ENCODE measurements at places on chromosomes 1 and 21.
A peak's percentile ranks its signal among the peaks of the same experiment; 100 is the strongest.

DNA sequence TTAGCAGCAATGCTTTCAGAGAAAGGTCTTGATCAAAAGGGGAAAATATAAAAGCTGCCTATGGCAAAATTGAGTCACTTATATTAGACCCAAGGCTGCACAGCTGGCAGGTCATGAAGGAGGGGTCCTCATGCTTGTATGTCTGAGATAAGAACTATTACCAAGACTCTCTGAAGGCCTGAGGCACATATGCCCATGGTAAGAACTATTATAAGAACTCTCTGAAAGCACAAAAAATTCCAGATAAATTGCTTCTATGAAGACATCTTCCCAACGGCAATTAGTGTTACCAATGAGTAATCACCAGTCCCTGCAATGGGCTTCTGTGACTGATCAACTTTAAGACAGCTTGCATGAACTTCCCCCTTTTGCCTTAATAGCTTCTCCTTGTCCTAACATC, 42.8 kb upstream of the LRIF1 start:
- DNase-seq: no peak

GRCh38 chr1:86741947-86742572, 37.7 kb downstream of the SH3GLB1 start:
- DNase-seq: no peak

DNA sequence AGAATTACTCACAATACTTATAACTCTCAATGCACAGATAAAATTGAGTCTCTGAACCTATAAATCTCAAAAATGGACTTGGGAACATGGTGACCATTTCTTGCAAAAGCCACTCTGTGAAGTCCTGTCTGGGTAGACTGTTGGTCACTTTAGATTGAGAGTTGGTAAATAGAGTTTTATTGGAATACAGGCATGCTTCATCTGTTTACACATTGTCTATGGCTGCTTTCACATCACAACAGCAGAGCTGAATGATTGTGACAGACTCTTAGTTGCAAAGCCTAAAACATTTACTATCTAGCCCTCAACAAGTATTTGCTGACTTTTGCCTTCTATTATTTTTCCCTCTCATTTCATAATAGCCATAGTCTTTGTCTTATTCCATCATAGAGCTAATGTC, 24.1 kb upstream of the ASPM start:
- DNase-seq: no peak

GRCh38 chr21:24590261-24590660, 1017.0 kb downstream of the MRPL39 start:
- no peak for DNase-seq

DNA sequence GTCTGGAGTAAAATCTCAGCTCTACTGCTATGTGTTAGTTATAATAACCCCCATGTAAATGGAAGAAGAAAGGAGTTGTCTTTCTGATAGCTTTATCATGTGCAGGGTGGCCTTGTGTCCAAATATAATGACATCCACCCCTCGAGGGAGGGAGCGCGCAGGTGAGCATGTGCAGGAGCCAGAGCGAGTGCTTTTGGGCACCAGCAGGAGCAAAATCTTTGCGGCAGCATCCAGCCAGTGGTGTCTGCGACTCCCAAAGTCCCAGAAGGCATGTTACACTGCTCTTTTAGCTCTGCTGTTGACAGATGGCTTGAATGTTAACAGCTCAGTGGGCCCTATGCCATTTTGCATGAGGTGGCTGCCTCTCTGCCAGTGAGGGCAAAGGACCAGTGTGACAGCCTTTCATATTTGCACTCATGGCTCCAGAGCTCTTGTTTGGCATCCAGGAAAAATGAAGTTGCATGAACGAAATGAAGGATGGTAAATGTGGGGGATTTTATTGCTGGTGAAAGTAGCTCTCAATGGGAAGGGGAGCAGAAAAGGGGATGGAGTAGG, 146.7 kb downstream of the HMCN1 start:
- no peak for DNase-seq

DNA sequence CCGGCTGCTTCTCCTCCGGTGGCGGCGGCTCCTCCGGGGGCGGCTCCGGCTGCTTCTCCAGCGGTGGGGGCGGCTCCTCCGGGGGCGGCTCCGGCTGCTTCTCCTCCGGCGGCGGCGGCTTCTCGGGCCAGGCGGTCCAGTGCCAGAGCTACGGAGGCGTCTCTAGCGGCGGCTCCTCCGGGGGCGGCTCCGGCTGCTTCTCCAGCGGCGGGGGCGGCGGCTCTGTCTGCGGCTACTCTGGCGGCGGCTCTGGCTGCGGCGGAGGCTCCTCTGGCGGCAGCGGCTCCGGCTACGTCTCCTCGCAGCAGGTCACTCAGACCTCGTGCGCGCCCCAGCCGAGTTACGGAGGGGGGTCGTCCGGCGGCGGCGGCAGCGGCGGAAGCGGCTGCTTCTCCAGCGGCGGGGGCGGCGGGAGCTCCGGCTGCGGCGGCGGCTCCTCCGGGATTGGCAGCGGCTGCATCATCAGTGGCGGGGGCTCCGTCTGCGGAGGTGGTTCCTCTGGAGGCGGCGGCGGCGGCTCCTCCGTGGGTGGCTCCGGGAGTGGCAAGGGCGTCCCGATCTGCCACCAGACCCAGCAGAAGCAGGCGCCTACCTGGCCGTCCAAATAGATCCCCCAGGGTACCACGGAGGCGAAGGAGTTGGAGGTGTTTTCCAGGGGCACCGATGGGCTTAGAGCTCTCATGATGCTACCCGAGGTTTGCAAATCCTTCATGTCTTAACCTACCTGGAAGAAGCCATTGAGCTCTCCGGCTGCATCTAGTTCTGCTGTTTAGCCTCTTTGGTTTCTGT, 2.0 kb downstream of the LORICRIN start:
- DNase-seq: peak; percentile 20

- DNase-seq: no peak
Observed at GRCh38 chr1:101291562-101292380, 55.0 kb downstream of the S1PR1 start.

DNA sequence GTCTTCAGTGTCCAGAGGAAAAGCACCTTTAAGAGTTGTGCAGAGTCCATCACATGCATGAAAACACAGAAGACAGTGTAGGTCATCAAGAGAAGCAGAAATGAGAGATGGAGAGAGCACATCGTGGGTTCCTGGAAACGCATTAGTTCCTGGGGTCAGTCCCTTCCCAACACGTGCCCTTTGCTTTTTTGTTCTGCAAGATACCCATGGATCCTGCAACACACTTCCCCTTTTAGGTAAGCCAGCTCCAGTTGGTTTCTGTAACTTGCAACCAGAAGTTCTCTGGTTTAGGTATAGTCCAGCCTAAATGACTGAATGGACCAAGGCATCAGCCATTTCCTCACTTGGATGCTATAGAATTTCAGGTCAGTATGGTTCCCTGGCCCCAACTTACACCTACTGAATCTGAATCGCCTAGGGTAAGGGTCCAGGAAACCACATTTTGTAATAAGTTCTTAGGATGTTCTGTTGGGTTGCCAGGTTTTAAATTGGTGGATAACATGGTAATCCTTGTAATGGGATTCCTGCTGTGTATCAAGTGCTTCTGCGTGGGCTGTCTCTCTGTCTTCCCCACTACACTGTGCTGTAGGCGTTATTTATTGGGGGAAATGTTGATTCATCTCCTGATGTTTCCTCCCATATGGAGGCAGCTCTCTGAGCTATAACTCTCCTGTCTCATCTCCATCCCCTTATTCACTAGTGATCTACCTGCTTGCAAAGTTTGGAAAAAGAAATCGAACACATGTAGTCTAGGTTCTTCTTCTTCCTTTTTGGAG, 230.6 kb downstream of the TNR start:
- DNase-seq: no peak

GRCh38 chr1:230141021-230141648, 74.1 kb downstream of the GALNT2 start:
- no peak for DNase-seq

GRCh38 chr1:53361541-53361961, 33.7 kb upstream of the LRP8 start:
- no peak for DNase-seq

GRCh38 chr1:2534687-2535441, 4.8 kb upstream of the HES5 start:
- DNase-seq: no peak

DNA sequence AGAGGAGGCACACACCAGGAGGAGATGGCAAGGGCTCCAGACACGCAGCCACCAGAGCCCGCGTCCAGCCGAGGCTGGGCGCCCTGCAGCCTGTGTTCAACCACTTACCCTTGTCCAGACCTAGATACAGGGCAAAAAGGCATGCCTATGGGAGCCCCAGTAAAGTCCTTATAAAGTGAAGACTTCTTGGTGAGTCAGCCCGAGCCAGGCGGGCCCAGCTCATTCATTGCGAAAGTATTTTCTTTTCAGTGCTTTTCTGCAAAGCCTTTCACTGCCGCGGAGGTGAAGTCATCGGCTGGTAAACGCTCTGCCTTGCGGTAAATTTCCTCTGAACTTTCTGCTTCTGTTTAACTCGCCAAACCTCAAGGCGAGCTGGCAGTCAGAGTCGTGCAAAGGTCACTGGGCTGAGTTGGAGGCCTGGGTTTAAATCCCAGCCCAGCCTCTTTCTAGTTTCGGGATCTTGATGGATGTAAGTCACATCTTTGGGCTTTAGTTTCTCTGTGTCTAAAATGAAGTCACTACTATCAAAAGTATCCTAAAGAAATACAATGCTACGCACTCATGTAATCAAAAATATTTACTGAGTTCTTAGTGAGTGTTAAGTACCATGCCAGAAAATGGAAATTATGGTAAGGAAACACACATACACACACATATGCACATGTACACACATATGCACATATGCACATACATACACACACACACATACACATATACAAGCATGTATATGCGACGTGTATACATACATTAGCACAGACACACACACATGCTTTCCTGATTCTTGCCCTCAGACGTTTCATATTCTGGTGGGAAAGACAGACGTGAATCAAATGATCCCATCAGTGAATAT, 54.7 kb upstream of the IFFO2 start:
- no peak for DNase-seq

DNA sequence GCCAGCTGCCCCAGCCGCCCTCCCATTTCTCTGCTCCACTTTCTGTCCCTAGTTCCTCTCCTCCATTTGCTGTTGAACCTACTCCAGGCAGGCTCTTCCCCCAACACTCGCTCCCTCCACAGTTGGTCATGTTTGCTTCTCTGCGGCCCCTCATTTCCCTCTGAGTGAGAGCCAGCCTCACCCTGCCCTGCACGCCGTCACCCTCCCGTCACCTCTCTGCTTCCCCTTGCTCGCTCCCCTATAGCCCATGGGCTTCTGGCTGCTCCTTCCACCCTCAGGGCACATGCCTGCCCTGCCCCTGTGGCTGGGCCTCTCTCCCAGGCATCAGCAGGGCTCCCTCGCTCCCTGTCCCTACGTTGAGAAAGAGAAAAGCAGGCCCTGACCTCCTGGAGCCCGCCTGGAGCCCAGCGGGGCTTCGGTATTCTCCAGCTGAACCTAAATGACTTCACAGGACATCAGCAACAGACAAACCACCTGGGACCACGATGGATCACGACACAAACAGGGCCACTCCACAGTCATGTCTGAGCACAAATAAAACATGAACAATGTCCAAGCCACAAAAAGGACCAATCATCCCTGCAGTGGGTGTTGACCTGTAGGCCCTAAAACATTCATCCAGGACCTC, 13.3 kb upstream of the THEMIS2 start:
- no peak for DNase-seq

- no peak for DNase-seq
Observed at GRCh38 chr1:4797016-4797410, 142.6 kb downstream of the AJAP1 start.

- no peak for DNase-seq
Observed at GRCh38 chr1:151846686-151847237, 6.8 kb downstream of the THEM5 start.

DNA sequence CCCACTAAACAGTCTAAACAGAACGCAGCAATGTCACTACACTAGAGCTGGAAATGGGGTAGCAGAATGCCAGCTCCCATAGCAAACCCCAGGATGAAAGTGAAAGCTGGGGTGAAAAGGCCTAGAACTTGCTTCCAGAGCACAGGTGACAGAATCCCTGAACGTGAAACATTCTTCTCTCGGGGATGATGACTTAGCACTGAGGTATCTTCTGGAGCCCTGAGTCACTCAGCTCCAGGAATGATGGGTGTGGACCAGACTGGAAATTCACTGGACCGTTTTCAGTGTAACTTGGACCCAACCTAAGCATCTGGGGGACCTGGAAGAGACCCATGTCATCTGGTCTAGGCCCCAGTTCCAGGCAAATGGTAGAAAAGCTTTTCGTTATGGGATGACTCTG, 108.9 kb downstream of the CDC7 start:
- no peak for DNase-seq

GRCh38 chr1:227169343-227169742, 148.9 kb downstream of the CDC42BPA start:
- no peak for DNase-seq

DNA sequence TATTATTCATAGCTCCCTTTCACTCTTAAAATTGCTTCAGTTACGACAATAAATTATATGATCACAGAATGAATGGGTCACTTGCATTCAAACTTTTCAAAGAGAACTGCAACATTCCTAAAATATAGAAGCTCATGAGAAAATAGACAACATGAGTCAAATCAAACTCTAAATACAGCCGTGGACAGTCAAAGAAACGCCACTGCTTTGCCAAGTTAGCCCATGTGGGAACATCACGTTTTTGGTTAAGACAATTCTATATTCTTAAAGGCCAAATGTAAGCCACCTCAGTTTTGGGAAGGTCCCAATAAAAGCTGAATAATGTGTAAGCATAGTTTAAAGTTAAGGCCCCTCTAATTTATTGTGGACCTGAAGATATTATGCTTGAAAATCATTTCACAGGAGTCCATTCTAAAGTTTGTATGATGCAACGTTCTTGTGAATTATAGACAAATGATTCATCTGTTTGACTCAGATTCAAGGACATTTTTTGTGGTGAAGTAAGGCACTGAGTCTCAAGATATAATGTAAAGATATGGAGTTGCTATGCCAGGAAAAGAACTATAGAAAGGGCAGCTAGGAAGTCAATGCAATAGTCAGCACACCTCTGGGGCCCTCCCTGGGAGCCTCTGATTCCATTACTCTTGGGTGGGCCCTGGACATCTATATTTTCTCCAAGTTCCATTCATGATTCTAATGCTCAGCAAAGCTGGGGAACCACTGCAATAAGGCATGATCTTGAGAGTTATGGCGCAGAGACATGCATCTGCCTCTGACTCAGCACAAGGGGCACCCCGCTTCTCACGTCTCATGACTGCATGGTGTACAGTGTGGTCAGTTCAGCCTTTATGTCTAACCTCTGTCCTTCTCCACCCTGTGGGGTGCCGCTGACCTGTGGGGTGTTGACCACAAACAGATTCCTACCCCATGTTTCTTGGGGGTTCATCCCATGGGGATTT, 33.9 kb downstream of the ETS2 start:
- no peak for DNase-seq

DNA sequence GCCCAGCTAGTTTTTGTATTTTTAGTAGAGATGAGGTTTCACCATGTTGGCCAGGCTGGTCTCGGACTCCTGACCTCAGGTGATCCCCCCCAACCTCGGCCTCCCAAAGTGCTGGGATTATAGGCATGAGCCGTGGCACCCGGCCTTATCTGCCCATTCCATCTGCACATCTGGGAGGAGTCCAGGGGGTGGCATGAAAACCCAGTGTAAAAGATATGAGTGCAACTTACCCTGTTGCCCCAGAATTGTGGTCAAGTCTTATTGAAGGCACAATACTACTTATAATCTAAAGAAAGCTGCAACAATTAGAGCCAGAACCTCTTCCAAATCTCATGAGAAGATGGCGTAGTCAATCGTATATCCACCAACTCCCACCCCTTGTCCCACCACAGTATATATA, 18.4 kb downstream of the CTXND2 start:
- DNase-seq: no peak

Data from progenitor cell of endocrine pancreas (in vitro differentiated cells).